Epithelial cell of esophagus (primary cell): ENCODE measurements at places on chromosomes 3 and 15.

DNA sequence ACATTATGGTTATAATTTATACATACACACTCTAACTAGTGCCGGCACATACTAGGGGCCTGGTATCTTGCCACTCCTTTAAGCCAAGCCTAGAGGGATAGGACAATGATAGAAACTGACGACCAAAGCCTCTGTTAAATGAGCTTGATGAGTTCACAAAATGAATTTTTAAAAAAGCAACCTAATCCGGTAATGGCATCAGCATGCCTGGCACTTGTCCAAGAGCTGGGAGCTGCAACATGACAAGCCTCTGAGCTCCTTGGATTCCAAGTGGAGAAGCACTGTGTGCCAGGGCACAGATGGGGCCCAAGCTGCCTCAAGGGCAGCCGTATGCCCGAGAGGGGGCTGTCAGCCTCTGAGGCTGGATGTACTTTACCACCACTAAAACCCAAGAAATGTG, 9.7 kb downstream of the ETV5 start:
- DNase-seq: peak; percentile 78

DNA sequence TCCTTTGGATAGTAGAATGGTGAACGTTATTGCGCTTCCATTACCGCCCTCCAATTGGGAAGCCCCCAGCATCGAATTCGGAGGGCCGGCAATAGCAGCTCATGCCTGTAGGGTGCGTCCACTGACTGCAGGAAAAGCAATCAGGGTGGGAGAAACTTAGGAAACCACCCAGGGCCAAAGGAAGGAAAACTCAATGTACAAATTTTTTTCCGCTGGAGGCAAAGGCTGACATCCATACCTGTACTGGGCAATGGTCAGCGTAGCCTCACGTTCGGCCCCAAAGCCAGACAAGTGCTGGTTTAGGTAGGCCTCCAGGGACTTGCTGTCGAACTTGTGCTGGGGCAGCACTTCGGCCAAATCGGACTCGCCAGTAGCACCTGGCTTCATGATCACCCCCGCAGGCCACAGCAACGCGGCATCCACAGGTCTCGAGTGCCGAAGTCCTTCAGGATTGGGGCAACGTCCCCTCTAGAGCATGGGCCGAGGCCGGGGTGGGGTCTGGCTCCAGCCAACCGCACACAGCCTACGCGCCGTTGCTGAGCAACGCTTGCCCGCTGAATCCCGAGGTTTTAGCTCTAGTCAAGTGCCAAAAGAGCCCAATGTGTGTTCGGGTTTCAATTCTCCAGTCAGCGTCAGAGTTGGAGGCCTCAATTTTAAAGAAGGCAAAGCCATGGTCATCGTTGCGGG, at the start of gene ACAD11:
ACAD11 (minus strand) TSS at position 445 of the 687 bp plus-strand sequence; CDS start at position 387, 58 bp downstream.
- DNase-seq: peak; percentile 77

DNA sequence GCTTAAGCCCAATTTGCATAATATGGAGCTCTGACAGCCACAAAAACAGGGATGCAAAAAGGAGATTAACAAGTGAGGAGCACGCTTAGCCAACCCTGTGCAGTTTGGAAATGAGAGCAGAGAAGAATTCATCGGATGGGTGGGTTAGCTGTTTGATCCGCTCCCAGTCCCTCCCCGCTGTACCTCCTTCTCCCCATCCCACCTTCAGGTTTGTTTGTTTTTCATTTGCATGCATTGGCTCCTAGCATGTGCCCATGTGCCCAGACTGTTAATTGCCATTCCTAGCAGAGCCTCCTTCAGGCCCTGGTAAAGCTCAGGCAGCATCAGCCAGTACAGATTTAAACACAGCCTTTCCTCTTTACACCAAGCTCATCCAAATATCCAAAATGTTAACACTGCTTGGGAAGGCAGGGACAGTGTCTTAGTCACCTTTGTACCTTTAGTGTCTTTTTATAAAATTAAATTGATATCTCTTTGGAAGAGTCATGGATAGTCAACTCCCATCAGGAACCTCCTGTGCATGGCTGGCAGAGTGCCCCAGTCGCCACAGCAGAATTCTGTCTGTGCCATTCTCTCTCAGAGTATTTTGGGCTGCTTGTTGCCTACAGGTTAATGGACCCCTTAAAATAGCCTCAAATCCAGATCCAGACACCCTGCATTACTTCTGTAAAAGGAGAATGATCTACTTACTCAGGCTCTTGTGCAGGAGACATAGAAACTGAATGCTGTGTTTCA, 244.2 kb downstream of the LSAMP start:
- no peak for DNase-seq

- no peak for DNase-seq
Observed at GRCh38 chr15:76340198-76340802, 3.7 kb downstream of the ISL2 start.

GRCh38 chr3:53836084-53836872, 9.9 kb downstream of the CHDH start:
- no peak for DNase-seq

DNA sequence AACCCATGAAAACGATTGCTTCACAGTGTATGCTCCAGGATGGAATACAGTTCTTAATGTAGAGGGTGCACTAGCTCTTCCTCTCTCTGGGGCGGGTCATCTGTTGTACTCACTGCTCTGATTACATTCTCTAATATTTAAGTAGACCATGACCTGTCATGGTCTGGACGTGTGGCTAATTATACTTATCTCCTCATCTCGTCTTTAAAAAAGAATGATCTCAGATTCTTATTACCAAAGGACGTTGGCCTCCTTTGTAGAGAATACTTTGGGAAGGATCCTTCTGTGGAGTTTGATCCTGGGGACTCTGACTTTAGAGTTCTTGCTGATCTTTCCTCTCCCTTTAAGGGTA, 48.4 kb upstream of the TRAK1 start:
- no peak for DNase-seq

DNA sequence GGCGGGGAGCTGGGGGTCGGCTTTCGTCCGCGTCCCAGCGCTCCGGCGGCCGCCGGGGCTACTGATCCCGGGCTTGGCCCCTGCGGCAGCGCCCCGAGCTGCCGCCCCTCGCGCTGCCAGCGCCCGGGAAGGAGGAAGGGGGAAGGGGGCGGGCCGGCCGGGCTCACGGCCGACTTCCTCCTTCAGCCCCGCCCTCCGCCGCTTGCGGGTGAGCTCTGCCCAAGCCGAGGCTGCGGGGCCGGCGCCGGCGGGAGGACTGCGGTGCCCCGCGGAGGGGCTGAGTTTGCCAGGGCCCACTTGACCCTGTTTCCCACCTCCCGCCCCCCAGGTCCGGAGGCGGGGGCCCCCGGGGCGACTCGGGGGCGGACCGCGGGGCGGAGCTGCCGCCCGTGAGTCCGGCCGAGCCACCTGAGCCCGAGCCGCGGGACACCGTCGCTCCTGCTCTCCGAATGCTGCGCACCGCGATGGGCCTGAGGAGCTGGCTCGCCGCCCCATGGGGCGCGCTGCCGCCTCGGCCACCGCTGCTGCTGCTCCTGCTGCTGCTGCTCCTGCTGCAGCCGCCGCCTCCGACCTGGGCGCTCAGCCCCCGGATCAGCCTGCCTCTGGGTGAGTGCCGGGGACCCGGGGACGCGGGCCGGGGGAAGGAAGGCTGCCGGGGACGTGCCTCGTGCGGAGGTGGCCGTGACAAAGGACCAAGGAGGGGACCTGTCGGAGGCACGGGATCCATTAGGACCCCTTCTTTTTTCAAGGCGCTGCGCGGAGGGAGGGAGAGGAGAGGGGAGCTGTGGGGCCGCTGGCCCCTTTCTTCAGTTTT, at the start of gene SEMA4B:
SEMA4B (plus strand) TSS at position 201 of the 814 bp plus-strand sequence; CDS start at position 450, 249 bp downstream.
- DNase-seq: peak; percentile 74

- peak; percentile 24 for DNase-seq
Observed at GRCh38 chr15:81163961-81164800, 30.1 kb downstream of the CFAP161 start.

DNA sequence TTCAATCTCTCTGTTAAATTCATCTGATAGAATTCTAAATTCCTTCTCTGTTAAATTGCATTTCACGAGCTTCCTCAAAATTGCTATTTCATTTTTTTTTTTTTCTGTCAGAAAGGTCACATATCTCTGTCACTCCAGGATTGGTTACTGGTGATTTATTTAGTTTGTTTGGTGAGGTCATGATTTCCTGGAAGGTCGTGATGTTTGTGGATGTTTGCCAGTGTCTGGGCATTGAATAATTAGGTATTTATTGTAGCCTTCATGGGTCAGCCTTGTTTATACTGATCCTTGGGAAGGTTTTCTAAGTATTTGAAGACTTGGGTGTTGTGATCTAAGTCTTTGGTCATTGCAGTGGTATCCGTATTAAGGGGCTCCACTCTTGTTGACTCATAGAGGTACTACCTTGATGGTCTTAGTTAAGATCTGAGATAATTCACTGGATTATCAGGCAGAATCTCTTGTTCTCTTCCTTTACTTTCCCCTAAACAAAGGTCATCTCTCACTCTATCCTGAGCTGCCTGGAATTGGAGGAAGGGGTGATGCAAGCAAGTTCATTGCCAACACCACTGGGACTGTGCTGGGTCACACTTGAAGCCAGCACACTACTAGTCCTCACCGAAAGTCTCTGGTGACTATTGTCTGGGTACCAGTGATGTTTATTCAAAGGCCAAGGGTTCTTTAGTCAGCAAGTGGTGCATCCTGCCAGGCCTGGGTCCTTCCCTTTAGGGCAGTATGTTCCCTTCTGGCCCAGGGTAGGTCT, 231.1 kb downstream of the GBE1 start:
- DNase-seq: no peak
